Activated T-cell treated with anti-CD3 and anti-CD28 coated beads for 1 hour (primary cell): ENCODE measurements at places on chromosomes 12 and 14.

GRCh38 chr12:104729091-104729490, 229.0 kb downstream of the SLC41A2 start:
- DNase-seq, result no peak

GRCh38 chr14:74546416-74546815, 52.9 kb downstream of the ISCA2 start:
- no peak for DNase-seq

DNA sequence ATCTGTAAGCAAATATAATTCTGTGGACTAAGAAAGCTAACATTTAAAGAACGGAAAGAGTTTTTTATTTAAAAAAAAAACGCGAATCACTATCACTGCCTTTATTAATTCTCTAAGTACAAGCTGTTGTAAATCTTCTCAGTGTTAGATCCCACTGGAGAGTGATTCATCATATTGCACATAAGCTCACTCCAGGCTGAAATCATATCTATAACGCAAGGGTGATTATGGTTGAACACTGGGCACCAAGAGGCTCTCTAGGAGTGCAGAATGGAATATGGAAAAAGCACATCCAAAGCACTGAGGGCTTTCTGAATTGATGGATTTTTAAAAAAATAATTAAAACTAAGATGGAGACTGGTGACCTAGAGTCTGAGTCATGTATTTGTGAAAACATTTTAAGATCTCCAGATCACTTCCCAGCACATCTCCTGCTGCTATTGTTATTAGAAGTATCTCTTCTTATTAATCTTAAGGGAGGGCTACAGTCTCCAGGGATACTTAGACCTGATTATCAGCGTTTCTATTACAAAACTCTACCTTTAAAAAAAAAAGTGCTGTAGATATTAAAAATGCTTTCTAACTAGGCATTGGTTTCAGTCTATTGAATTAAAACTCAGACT, 1106.8 kb downstream of the AACS start:
- no peak for DNase-seq

- no peak for DNase-seq
Observed at GRCh38 chr12:95790033-95790916, at the start of gene NTN4. TSS of gene NTN4 (minus strand) at chr12:95790764. CDS start at chr12:95790309, 455 bp downstream.

DNA sequence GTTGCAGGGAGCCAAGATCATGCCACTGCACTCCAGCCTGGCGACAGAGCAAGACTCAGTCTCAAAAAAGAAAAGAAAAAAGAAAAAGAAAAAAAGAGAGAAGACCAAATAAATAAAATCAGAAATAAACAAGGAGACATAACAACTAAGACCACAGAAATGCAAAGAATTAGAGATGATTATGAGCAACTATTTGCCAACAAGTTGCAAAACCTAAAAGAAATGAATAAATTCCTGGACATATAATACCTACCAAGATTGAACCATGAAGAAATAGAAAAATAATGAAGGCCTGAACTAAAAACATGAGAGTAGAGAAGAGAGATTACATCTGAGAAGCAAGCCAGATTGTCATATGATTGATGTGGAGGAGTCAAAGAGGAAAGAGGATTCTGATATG, 17.6 kb upstream of the EPS8 start:
- DNase-seq, result no peak

GRCh38 chr14:54852215-54852614, 50.4 kb downstream of the GCH1 start:
- DNase-seq, result no peak

- no peak for DNase-seq
Observed at GRCh38 chr14:89481196-89481595, 64.2 kb upstream of the FOXN3 start.

DNA sequence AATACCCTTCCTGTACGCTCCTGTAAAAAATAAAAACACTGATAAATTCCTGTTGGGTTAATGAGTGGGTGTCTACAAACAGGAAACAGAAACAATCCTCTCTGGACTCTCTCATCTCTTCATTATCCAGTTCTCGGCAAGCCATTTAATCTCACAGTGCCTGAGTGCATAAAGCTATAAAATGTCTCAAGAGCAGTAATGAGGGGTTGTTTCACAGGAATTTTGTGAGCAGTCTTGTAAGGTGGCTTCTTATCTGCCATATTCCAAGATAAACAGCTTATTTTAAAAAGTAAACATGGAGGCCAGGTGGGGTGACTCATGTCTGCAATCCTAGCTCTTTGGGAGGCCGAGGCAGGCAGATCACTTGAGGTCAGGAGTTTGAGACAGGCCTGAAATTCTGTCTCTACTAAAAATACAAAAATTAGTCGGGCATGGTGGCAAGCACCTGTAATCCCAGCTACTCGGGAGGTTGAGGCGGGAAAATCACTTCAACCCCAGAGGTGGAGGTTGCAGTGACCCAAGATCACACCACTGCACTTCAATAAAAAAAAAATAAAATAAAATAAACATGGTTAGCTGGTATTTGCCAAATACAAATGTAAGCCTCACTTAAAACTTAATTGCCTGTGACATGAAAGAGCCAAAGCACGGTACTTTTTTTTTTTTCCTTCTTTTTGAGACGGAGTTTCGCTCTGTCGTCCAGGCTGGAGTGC, 54.0 kb downstream of the CLIP1 start:
- no peak for DNase-seq

- no peak for DNase-seq
Observed at GRCh38 chr14:73995977-73996378, 23.1 kb downstream of the ENTPD5 start.

- no peak for DNase-seq
Observed at GRCh38 chr12:121676190-121676589, 6.7 kb upstream of the MORN3 start.

DNA sequence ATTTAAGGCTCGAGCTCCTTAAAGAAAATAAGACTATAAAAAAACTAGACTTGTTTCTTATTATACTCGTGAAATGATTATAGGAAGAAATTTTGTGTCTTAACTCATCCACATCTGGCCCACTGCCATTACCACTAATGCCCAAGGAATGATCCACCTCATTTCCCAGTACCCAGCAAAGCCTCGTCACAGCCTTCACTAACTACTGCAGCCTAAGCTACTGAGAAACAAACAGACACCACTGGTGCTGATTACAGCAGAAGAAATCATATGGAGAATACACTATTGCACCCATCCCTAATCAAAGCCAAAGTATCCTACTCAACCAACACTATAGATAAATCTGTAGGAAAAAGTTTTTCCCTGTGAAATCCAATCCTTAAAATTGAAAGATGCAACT, 205.3 kb upstream of the NAV3 start:
- no peak for DNase-seq

DNA sequence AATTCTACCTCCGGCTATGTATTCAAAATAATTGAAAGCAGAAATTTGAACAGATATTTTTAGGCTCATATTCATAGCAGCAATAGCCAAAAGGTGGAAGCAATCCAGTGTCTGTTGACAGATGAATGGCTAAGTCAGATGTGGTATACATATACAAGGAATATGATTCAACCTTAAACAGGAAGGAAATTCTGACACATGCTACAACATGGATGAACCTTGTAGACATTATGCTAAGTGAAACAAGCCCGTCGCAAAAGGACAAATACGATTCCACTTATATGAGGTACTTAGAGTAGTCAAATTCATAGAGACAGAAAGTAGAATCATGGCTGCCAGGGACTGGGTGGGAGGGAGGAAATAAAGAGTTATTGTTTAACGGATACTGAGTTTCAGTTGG, 331.6 kb downstream of the PCNX1 start:
- DNase-seq, result no peak

GRCh38 chr12:88546853-88547252, 33.4 kb downstream of the KITLG start:
- DNase-seq, result no peak

DNA sequence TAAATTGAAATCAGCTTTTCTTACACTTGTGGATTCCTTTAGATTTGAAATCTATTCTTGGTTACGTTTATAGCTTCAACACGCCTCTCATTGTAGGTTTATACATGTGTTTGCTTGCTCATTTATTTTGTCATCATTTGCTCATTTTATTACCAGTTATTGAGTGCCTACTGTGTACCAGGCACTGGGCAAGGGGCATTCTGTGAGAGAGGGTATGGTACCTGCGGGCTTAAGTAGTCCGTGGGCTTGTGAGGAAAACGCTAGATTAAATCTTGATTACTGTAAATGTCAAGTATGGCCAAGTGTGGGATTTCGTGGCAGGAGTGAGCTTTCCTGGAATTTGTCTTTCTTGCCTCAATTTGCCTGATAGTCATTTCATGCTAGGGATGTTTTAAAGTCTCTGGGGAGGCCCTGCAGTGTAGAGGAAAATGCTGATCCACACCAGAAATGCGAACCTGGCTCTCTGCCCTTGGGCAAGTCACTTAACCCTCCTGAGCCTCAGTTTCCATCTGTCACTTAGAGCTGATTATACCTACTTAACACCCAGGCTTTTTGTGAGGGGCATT, 92.7 kb downstream of the CACNA1C start:
- DNase-seq, result no peak

- no peak for DNase-seq
Observed at GRCh38 chr14:20564501-20564997, 3.7 kb upstream of the RNASE9 start.

- DNase-seq, result no peak
Observed at GRCh38 chr14:92143962-92144361, 22.2 kb downstream of the CPSF2 start.

- no peak for DNase-seq
Observed at GRCh38 chr12:44431647-44432343, 444.3 kb downstream of the NELL2 start.

DNA sequence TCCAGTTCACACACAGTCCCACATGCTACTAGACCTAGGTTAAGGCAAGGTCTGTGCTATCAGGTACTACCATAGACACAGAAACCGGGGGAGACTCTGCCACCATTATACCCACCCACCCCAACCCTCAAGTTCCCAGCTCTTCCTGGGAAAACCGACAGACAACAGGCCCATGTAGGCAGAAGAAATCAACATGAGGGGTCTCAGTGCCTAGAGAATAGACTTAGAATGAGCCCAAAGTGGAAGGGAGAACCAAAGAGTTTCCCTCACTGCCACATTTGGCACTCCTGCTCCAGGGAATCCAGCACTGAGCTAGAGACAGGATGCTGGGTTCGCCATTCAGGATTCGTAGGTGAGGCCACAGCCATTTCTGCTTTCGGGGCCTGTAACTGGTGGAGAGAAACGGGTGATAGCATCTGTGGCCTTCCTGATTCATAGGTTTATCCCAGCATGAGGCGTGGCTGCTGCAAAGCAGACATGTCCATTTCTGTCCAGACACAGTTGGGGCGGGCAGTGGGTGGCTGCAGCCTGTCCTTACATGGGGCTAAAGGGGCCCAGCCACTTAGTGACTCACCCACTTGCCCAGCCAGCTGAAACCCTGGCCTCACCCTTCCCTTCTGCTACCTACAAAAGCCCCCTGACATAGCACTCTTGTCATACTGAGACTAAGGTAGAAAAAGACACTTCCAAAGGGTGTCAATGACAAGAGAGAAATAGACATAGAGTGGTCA, 69.4 kb downstream of the IRF2BPL start:
- no peak for DNase-seq

DNA sequence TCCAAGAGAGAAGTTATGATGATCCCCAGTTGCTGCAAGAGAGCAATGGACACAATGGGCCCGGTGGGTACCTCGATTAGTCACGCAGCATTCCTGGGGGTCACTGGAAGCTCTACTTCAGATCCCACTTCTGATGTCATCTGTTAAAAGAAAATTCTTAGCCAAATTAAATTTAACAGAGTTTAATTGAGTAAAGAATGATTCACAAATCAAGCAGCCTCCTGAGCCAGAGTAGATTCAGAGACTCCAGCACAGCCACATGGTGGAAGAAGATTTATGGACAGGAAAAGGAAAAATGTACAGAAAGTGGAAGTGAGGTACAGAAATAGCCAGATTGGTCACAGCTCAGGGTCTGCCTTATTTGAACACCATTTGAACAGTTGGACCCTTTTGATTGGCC, 107.5 kb downstream of the SPTSSA start:
- no peak for DNase-seq

DNA sequence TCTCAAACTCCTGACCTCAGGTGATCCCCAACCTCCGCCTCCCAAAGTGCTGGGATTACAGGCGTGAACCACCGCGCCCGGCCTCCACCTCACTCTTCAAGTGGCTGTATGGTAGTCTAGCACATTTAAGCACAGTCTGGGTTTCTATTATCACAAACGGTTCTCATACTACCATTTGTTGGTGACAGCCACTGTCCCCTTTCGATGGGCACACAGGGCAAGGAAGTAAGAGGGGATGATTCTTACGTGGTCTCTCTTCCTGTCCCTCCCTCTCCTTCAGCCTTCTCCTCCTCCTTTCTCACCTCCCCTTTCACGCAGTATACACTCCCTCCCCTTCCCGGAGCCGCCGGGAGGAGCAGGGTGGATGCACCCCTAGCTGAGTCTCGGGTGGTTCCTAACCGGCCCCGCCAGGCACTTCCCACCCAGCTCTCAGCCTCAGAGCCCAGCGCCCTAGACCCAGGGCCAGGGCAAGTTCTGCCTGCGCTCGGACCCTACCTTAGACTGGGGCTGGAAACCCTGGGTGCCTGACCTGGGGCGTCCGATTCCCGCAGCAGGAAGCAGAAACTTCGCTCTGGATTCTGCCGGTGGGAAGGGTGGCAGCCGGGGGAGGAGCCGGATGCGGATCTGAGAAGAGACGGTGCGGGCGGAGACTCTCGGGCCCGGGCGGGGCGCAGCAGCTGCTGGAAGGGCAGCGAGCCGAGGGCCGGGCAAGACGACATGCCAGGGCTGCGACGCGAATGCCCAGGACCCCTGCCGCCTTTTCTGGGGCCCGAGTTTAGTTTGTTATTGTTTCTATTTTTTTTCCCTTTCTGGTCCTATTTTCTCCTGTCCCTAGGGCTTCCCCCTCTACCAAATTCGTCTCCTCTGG, at the start of gene TEP1:
Gene TEP1, minus strand, starts transcription at position 626 of the 868 bp plus-strand sequence. CDS start 5,062 bp downstream, outside the sequence.
- DNase-seq, result peak; percentile 64

- DNase-seq, result no peak
Observed at GRCh38 chr12:17470460-17470859, 619.5 kb downstream of the RERGL start.

- no peak for DNase-seq
Observed at GRCh38 chr14:76810953-76811400, 1.7 kb downstream of the ANGEL1 start.

DNA sequence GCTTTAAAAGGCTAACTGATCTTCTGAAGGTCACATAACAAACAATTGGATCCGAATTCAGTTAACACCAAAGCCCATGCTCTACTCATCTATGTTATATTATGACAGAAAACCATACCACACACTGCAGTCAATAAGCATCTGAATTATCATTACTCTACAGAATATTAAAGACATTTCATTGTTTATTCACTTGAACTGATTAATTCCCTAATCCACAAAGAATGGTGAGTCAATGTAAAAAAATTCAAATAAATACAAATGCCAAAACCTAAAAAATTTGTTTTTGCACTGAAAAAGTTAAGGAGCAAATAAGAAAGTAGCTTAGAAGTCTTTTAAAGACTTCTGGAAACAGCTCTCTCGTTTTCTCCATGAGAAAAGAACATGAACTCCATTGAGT, 13.7 kb downstream of the NID2 start:
- DNase-seq, result no peak
